ENCODE measurements at places on chromosomes 1 and 21.

DNA sequence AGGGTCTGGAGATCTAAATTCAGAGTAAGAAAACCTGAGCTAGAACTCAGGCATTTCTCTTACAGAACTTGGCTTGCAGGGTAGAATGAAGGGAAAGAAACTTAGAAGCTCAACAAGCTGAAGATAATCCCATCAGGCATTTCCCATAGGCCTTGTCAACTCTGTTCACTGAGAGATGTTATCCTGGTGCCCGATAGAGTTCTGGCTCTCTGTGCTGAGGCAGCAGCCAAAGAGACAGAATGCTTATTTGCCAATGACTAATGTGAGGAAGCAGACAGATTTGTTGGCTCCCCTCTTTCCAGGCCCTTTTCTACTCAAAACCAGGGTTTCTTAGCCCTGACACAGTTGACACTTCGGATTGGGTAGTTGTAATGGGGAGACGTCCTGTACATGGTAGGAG, 22.3 kb upstream of the TRIM45 start:
- DNase-seq, result no peak

- DNase-seq, result peak; percentile 60
Measured at GRCh38 chr1:6889875-6890480, 104.7 kb downstream of the CAMTA1 start.

- peak; percentile 50 for DNase-seq
Measured at GRCh38 chr1:234863551-234863971, 253.6 kb upstream of the IRF2BP2 start.

- DNase-seq, result no peak
Measured at GRCh38 chr1:34101151-34101550, 63.9 kb downstream of the CSMD2 start.

- no peak for DNase-seq
Measured at GRCh38 chr1:159941141-159941540, 4.3 kb downstream of the IGSF9 start.

GRCh38 chr1:54315099-54315498, 91.1 kb downstream of the SSBP3 start:
- no peak for DNase-seq

- DNase-seq, result no peak
Measured at GRCh38 chr1:64046243-64046642, 157.2 kb upstream of the UBE2U start.

DNA sequence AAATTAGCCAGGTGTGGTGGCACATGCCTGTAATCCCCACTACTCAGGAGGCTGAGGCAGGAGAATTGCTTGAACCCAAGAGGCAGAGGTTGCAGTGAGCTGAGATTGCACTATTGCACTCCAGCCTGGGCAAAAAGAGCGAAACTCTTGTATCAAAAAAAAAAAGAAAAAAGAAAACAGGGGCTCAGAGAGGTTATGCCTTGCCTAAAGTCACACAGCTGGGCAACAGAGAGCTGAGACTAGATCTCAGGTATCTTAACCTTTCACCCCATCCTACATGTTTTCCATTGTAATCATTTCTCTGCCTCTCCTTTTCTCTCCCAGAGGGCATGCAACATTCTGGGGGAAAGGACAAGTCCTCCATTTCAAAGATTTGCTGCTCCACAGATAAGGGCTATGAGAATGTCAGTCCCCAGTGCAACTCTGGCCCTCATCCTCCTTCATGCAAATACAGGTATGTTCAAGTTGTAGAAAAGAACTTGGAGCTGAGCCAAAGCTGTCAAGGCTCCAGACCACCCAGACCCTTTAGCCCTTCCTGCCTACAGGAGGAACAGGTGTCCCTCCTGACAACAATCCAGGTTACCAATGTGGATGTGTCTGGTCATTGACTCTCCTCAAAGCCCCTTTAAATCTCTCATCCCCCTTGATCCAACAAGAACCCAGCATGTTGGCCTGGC, 6.9 kb downstream of the SLC9A1 start:
- DNase-seq, result no peak

DNA sequence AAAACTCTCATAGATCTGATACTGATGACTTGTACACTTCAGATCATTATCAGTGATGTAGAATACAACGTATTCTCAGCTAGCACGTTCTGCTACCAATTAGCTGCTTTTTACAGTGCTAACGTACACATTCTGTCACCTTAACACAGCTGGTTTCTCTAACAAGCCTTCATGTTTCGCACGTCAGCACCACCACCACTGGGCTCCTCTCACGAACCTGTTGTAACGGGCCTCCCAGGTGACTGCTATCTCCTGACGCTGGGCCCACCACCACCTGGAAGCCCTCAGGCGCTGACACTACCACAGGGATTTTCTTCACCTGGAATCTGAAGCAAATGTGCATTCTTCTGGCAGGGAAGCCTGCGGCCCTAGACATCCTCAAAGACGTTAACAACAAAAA, 19.8 kb downstream of the TOMM20 start:
- DNase-seq, result no peak

DNA sequence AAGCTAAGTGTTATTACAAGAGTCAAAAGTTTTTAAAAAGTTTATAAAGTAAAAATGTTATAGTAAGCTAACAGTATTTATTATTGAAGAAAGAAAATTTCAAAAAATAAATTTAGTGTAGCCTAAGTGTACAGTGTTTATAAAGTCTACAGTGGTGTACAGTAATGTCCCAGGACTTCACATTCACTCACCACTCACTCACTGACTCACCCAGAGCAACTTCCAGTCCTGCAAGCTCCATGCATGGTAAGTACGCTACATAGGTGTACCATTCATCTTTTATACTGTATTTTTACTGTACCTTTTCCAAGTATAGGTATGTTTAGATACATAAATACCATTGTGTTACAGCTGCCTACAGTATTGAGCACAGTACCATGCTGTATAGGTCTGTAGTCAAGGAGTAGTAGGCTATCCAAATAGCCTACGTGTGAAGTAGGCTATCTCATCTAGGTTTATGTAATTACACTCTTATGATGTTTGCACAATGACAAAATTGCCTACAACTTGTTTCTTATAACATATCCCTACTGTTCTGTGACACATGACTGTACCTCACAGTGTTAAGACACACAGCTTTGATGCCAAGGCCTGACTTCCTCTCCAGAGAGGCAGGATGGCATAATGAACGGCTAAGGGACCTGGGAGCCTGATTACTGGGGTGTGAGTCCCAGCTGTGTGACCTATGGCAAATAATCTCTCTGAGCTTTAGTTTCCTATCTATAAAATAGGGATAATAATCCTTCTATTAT, 12.7 kb downstream of the DHCR24 start:
- peak; percentile 56 for DNase-seq

DNA sequence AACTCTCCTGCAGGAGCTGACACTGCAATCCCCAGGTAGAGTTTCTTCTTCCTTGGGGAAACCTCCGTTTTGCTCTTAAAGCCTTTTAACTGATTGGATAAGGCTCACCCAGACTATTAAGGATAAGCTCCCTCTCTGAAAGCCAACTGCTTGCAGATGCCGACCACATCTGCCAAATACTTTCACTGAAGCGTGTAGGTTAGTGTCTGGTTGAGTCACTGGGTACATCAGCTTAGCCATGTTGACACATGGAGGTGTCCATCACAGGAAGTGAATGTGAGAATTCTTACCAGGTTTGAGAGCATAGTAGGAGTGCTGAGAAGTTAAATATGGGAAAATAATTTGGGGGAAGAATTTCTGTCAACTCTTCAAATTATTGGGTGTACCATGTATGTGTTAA, 202.0 kb downstream of the AJAP1 start:
- no peak for DNase-seq

Measured in brain microvascular endothelial cell (primary cell).